ENCODE measurements at places on chromosomes 13 and 19.

- DNase-seq: no peak
Observed at GRCh38 chr13:77384999-77385398, 58.1 kb upstream of the MYCBP2 start.

- no peak for DNase-seq
Observed at GRCh38 chr13:20921572-20921971, 19.0 kb upstream of the XPO4 start.

GRCh38 chr19:1288833-1289685 lies 3.4 kb downstream of the EFNA2 start:
- DNase-seq: no peak

DNA sequence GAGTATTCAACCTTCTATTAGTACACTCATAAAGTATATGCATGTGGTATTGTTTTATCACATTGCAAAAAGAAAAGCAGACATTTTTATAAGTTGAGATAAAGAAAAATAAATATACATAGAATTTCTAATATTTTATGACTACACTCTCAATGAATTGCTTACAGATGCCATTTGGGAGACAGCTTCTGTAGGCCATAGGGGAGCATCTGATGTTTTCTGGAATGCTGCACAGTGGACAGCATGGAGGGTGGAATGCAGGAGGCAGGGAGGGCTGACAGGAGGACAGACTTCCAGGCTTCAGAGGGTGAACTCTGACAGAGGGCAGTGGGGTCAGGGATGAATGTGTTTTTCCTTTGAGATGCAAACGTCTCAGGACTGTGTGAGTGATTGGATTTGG lies 45.8 kb downstream of the MIPEP start:
- no peak for DNase-seq

DNA sequence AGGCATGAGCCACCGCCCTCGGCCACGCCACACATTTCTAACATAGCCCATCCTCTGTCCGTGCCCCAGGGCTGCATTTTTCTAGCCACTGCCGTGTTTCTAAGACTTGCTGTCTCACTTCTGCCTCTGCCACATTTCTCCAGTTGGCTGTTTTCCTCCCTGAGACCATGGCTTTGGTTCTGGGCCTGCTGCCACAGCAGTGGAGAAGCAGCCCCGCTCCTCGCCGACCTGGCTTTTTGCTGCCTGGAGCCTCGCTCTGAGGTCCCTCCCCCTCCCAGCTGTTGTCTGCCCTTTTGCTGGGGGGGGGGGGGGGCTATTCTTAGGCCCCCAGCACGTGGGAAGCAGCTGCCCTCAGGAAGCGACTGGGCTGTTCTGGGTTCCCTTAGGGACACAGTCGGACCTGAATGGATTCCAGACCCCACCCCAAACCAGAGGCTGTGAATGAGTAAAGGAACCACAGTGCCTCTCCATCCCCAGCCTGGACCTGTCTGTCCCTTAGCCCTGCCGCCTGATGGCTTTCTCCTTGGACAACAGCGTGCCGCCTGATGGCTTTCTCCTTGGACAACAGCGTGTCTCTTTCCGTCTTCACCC lies 3.3 kb downstream of the GYS1 start:
- no peak for DNase-seq

- no peak for DNase-seq
Observed at GRCh38 chr13:42405665-42406390, 133.9 kb downstream of the AKAP11 start.

GRCh38 chr13:78598116-78598781 lies 5.1 kb downstream of the POU4F1 start:
- no peak for DNase-seq

DNA sequence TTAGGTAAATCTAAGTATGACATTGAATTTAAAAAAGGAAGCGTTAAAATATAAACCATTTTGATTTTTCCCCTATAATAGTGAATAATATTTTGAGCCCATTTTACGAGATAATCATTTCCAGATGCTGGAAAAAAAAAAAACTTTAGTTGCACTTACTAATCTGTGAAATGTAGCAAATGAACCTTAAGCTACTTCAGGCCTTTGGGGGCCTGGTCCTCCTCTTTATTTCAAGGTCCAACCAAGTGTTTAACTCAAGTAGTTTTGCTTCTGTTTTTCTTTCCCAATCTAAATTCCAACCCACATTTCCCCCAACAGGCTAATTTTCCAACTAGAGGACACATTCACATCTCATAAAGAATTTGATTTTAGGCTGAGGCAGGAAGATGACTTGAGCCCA lies 101.2 kb downstream of the TNFRSF19 start:
- DNase-seq: no peak

DNA sequence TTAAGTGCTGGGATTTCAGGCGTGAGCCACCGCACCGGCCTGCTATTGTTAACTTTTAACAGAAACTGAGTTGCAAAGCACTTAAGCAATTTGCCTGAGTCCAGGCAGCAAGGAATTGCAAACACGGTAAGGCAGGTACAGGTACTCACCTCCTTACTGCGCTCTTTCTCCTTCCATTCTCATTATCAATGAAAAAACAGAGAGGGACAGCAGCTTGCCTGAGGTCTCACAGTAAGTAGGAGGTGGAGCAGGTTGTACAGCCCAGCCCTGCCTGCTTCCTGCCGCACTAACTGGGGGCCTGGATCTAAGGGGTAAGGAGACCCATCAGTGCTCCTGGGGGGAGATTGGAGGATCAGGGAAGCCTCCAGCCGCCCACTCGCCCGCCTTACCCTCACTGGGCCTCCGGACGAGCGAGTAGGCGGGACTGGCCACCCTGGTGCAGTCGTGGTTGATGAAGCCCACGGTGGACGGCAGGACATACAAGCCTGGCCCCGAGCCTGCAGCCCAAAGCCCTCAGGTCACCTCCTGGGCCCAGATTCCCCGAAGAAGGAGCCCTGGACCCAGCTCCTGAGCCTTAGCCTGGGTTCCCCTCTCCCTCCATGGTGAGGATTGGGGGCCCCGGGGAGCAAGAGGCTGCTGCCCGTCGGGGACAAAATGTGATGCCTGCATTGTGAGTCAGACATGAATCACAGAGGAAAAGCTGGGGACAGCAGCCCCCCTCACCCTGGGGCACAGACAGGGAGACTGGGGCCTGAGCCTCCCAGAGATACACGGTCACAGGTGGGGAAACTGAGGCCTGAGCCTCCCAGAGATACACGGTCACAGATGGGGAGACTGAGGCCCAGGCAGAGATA lies 11.4 kb upstream of the SHC2 start:
- no peak for DNase-seq

GRCh38 chr19:29001141-29001581 lies 211.8 kb downstream of the UQCRFS1 start:
- no peak for DNase-seq

DNA sequence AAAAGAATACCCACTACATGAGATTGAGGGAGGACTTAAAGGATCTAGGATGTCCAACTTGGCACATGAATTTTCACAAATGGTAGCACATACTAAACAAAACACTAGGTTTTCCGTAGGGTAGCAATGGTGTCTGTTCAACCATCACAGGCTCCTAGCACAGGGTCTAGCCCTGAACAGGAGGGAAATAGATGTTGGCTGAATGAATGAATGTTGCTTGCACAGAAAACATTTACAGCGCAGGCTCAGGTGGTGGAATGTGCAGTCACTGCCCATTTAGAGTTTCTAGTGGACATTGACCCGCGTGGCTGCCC lies 1.9 kb upstream of the MYCBP2 start:
- no peak for DNase-seq

- no peak for DNase-seq
Observed at GRCh38 chr19:48394331-48395169, 1.1 kb downstream of the GRIN2D start.

GRCh38 chr13:114279758-114280355 lies 1.5 kb upstream of the UPF3A start:
- no peak for DNase-seq

DNA sequence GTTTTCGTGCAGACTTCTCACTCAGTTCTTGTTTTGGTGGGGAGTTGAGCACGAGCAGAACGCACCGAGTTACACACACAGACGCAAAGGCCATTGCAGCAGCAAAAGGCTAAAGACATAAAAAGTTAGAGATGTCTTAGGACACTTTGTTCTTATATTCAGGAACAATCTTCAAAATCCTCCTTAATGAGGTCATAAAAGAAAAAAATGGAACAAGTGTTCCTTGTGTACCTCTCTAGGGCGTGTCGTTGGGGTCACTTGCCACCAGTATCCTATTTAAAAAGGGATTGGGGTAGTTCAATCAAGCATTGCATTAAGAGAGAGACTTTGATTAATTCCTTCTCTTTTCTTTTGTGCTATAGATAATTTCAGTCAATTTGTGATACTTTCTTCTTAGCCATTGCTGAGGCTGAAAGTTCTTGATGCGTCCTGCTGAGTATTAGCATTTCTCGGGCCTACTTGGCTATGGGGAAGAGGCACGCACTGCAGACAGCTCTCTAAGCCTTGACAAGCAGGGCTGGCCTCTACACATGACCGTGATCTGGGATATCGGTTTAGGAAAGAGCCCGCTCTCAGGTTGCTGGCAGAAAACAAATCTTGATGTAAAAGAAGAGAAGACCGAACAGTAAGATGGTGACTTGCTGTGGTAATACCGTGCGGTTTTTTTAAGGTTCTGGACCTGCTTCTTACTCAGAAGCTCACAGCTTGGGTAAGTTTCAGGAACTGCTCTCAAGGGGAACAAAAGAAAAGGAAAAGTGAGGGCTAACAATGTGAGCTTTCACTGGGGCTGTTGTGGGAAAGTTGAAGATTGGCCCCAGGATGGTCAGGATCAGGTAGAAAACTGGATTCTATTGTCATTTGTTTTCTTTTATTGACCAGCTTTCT lies 223.6 kb downstream of the TM9SF2 start:
- DNase-seq: no peak

DNA sequence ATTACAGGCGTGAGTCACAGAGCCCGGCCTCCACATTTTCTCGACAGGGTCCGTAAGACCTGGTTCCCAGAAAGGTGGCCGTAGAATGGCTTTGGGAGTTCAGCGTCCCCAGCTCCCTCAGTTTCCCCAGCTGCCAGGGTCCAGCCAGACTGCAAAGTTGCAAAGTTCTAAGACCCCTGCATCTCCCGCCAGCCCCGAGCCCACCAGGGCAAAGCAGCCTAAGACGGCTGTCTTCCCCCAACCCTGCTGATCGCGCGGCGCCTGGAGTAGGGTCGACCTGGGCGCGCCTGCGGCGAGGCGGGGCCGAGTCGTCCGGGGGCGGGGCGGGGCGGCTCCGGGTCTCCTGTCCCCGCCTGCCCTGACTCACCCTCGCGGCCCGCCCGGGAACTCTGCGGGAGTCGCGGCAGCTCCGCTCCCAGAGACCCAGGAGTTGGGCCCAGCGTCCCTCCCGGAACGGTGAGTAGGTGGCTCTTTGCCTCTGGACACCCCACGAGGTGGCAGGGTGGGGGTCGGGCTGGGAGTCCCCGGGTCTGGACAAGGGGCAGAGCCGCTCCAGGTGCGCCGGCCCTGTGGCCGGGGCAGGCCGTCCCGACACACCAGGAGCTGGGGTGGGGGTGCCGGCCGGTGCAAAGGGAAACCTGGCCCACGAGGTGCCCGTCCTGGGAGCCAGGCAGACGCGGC lies at the start of gene LRRC8E:
Gene LRRC8E (plus strand): TSS at position 366 of the 681 bp plus-strand sequence. CDS start 7,094 bp downstream, outside the sequence.
- DNase-seq: no peak

DNA sequence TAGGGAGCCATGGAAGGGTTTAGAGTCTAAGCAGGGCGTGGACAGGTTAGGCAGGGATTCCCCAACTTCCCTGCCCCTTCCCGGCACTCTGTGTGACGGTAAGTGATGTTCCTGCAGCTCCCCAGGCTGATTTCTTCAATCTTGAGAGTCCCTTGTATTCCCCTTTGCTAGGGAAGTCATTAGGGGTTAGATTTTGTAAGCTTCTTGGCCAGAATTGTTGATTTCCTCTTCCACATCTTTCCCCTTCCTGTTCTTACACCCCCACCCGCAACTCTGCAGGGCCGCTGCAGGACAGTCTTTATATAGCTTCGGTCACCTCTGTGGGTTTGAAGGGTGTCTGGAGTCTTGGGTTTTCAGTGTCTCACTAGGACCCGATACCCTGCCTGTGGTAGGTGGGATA lies 10.6 kb upstream of the ADGRE1 start:
- DNase-seq: no peak

DNA sequence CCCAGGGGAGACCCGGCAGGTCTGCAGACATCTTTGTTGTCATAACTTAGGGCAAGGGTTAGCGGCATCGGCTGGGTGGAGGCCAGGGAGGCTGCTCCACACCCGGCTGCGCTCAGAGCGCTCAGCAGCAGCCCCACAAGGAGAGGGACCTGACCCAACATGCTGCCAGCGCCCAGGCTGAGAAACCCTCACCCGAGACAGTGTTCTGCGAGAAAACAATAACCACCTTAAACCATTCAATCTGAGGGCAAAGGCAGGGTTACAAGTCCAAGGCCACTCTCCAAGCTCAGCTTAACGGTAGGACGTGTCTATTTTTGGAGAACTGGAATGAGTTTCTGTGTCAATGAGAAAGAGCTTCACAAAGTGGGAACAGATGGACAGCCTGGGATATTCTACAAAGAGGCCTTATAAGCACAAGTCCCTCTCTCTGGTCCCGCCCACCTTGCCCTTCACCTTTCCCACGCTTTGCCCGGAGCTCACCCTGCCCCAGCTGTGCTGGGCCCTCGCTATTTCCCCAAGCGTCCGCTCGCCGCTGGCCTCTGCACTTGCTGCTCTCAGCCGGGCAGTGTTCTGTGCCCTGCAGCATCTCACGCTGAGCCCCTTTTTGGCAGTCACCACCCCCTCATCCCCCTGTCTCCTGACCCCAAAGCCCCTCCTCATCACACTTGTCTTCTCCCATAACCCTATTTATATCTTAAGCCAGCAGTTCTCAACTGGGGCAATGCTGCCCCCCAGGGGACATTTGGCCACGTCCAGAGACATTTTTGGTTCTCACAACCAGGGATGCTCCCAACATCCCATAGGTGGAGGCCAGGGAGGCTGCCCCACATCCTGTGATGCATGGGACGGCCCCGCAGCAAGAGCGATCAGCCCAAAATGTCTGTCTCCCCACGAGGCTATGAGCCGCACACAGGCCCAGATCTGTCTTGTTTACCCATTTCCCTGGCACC lies 17.6 kb downstream of the PPP1R12C start:
- no peak for DNase-seq

DNA sequence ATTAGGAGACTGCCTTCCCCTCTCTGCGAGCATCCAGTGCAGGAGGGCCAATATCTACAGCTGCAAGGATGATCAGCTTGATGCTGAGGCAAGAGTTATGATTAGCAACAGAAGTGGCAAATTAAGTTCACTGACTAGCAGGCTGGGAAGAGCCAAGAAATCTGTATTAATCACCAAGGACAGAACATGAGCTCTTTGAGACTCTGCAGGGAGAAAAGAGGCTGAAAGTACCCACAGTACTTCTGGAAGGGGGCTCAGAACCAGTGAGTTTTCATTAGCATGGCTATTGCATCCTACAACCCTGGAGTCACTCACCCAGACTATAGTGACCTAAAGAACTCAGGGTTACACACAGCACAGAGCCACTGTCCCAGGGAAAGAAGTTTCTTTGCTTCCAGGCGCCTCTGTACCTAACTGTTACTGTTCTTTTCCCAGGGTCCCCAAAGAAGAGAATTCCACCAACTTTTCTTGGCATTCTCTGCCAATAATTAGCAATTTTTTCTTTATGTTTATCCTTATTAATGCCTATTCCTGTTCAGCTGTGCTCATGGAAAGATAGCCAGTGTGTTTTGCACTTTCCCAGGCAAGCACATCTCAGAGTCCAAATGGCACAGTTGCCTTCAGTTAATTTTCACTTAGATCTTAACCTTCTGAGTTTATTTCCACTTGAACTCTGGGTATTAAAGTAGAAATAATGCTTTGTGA lies 25.8 kb upstream of the MEDAG start:
- no peak for DNase-seq

GRCh38 chr19:1263188-1263587 lies 5.9 kb upstream of the CIRBP start:
- no peak for DNase-seq

Measured in NCI-H524 (cell line).